ENCODE measurements at places on chromosomes 3 and 15.

DNA sequence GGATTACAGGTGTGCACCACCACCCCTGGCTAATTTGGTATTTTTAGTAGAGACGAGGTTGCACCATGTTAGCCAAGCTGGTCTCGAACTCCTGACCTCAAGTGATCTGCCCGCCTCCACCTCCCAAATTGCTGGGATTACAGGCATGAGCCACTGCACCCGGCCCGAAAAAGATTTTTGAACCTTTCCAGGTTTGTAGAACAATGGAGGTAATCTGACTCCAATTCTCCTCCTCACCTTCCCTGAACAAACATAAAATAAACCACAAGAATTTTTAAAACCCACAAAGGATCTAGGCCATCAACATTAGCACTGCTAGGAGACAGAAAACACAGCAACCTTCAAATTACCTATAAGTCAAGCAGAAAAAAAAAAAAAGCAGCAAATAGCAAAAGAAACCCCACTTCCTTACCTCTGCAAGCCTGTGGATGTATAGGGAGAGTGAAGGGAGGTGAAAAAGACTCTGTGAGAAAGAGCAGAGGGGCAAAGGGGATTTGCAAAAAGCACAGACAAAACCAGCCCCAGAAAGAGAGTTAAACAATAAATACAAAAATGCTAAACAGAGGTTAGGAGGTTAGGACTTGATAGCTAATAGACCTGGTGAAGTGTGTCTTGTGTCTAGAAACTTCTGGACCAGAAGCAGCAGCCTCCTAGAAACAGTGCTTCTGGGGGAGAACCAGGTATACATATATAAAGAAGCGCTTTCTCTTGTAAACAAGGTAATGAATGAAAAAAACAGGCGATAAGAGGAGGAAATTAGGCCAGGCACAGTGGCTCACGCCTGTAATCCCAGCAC, 32.1 kb downstream of the TFDP2 start:
- no peak for DNase-seq

GRCh38 chr3:196694941-196695848, 16.9 kb downstream of the CEP19 start:
- no peak for DNase-seq

DNA sequence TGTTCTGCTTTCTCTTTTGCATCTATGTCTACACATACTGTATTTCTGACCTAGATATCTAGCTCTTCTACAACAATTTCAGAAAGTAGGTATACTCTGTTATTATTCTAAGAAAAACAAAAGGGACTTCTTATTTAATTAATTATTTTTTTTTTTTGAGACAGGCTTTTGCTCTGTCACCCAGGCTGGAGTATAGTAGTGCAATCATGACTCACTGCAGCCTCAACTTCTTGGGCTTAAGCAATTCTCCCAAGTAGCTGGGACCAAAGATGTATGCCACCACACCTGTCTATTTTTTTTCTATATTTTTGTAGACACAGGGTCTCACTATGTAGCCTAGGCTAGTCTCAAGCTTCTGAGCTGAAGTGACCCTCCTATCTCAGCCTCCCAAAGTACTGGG, 130.6 kb downstream of the MBNL1 start:
- DNase-seq: no peak

DNA sequence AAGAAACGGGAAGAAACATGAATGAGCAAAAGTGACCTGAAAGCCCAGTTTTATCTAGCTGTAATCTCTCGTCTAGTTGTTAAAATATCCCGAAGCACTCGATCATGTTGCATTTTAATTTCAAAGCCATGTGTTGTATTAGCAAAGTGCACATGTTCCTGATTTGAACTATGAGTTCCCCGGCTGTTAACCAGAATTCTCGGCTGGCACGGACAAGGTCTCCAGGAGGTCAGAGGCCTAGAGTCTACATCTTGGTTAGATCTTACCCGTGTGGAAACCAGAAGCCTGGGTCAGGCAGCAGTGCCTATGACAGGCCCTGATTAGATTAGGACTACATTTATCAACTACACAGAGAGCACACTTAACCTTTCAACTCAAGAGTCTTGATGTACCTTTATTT, 195.8 kb downstream of the CDIN1 start:
- DNase-seq: no peak

GRCh38 chr3:85482213-85482490, 523.4 kb downstream of the CADM2 start:
- no peak for DNase-seq

GRCh38 chr3:140219291-140219690, 284.3 kb downstream of the CLSTN2 start:
- DNase-seq: no peak

Data from omental fat pad (tissue), 4 donors.